ENCODE measurements at places on chromosomes 3 and 15. TPM values are rescaled to one million over a fixed set of nuclear protein-coding genes. Genes with fewer than 3 reads are reported as not detected.

The ABHD17C gene
- total RNA-seq, result 35.2 TPM

The ECE2 gene
- not detected for total RNA-seq

The GNB4 gene
- 13.6 TPM for total RNA-seq

The RTP4 gene
- total RNA-seq, result not detected

The SLC24A5 gene
- total RNA-seq, result not detected

The TMC3 gene
- total RNA-seq, result not detected

The CCR3 gene
- not detected for total RNA-seq

The PLA2G4F gene
- not detected for total RNA-seq

The CPA3 gene
- total RNA-seq, result not detected

The ATP8B4 gene
- total RNA-seq, result 1.1 TPM

The WDR93 gene
- 0.15 TPM for total RNA-seq

The LRRC2 gene
- total RNA-seq, result not detected

The CTXND1 gene
- 0.02 TPM for total RNA-seq

The CHRD gene
- total RNA-seq, result 0.29 TPM

The ATP13A5 gene
- total RNA-seq, result not detected

The COX17 gene
- total RNA-seq, result 97.5 TPM

The SPTBN5 gene
- 0.22 TPM for total RNA-seq

The LIPH gene
- total RNA-seq, result 7.4 TPM

The HRG gene
- total RNA-seq, result not detected

The STAC gene
- total RNA-seq, result 2.4 TPM

The PLSCR2 gene
- total RNA-seq, result not detected

The MME gene
- total RNA-seq, result not detected

The UROC1 gene
- not detected for total RNA-seq

The CCDC13 gene
- total RNA-seq, result 0.48 TPM

The HIGD2B gene
- total RNA-seq, result not detected

The DBR1 gene
- total RNA-seq, result 13.5 TPM

The ZNF80 gene
- total RNA-seq, result not detected

The IMPG2 gene
- total RNA-seq, result not detected

The EIF5A2 gene
- total RNA-seq, result 9.7 TPM

The GPR149 gene
- not detected for total RNA-seq

The SLC22A14 gene
- not detected for total RNA-seq

The ANAPC13 gene
- total RNA-seq, result 46.5 TPM

The TRIM42 gene
- total RNA-seq, result not detected

The C3orf70 gene
- not detected for total RNA-seq

The CGNL1 gene
- 1.5 TPM for total RNA-seq

The LNP1 gene
- total RNA-seq, result 0.66 TPM

The CHRM5 gene
- total RNA-seq, result not detected

The CLDN11 gene
- total RNA-seq, result not detected

The SI gene
- not detected for total RNA-seq

The IMP3 gene
- 102 TPM for total RNA-seq

The ZFAND6 gene
- total RNA-seq, result 108 TPM

The KBTBD13 gene
- total RNA-seq, result not detected

The ROBO2 gene
- total RNA-seq, result not detected

The CHCHD6 gene
- total RNA-seq, result 18.9 TPM

The SNRPA1 gene
- 120 TPM for total RNA-seq

The ROPN1B gene
- total RNA-seq, result not detected

The TUSC2 gene
- total RNA-seq, result 38.6 TPM

The PEAK1 gene
- 7.7 TPM for total RNA-seq

The ZKSCAN7 gene
- total RNA-seq, result not detected

Data from A549 treated with RU486 at 1 μM for 4 hours (cell line).